Cortex of kidney (tissue), 1 donor: ENCODE measurements at places on chromosomes 11 and 22.

DNA sequence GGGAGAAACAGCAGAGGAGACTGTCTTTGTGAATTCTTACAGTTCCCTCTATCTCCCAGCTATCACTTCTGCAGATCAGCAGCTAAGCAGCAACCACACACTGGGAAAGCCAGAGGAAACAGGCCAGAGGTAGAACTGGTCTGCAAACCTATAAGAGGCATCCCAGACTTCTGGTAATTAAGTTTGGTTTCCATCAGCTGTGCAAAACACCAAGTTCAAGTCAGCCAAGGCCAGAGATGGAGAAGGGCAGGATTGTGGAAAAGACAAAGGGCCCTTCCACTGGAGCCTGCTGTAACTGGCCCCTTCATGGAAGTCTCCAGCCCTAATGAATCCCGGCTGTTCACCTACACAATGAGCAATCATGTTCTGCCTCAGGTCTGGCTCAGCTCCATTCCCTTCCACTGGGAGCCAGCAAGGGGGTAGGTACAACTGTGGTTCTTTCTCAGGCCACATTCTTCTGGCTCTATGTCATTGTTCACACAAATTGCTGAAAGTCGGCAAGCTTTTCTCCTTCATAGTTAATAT, 4.6 kb upstream of the PAMR1 start:
- DNase-seq = no peak

DNA sequence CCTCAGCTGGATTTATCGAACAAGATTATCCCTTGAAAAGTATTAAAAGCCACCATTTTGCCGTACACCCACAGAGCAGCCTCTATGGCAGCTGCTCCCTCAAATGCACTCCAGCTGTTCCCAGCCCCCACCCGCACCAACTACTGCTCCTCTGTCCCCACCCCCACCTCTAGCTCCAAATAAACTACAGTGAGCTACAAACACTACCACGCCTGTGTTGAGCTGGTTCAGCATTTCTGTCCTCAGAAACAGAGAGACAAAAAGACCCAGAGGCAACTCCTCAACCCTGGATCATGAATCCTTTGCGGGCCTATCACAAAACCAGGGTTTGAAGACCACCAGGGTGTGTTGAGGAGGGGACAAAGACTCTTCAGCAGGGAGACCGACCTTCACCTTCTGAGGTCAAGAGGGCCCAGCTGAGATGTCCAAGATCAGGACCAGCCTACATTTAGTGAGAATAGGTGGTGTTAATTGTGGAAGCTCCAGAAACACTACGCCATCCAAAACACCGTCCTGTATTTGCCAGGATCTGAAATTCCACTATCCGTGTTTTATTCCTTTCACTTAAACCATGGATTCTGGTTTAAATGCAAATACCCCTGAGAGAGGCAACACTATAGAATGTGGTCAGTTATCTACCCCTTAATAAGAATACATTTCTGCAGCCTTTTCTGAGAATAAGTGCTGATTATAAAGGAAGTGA, 195.9 kb downstream of the DSCAML1 start:
- DNase-seq = no peak

GRCh38 chr22:46148336-46148735, 2.0 kb upstream of the PPARA start:
- DNase-seq = no peak

DNA sequence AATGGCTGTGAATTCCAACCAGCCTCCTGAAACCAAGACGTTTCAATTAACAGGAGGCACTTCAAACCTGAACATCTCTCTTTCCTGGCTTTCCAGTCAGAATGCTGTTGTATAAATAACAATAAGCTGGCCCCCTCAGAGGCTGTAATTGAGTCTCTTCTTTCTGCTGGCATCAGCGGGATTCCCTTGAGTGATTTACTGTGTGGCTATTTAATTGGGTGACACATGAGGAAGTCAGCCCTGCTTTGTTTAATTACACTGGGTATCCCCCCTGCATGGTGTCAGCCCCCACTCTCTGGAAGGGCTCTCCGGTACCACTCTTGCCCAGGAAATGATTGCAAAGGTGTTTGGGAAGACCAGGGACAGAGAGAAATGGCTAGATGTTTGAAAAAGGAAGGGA, 101.6 kb downstream of the NTM start:
- DNase-seq = no peak

DNA sequence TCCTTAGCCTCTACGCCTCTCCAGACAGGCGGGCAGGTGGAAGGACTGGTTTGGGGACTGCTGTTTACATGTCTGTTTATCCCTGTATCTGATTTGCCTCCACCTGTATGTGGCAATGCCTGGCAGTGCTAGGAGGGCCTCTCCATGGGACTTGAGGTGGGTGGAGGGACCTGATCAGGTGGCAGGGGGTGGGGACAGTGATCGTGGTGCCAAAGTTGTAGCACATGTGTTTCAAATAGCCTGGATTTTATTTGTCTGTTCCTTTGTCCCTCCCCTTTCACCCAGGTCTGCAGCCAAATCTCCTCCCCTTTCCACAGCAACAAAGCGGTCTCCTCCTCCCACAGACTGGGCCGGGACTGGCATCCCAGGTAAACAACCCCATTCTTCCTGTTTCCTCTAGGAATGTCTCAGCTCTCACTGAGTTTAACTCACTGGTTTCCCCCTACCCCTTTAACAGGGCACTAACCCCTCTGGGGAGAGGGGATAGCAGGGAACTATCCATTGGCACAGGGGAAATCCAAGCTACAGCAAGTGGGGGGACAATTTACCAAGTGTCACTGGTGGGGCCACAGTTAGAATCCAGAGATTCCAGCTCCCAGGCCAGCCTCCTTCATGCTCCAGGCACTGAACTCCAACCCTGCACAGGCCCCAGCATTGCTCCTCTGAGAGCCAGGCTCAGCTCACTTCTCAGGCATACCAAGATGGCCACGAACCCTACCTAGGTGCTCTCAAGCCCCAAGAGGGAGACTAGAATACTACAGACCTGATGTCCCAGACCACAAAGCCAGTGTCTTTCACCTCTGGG, 22.9 kb upstream of the TLCD5 start:
- no peak for DNase-seq

DNA sequence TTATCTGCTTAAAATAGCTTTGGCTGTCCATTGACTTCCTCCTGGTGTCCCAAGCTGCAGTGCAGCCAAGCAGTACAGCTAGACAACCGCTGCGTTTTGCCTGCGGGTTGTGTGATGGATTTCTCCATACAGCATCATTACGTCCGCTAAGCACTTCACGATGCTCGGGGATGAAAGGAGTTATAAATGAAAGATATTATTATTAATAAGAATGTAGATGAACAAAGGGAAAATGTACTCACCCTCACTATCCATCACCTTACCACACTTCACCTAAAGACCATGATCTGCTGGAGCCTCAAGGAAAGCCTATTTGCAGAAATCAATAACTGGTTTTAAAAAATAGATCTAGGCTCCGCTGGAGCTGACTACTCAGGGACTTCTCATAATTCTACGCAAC, 509.1 kb downstream of the OPCML start:
- no peak for DNase-seq

DNA sequence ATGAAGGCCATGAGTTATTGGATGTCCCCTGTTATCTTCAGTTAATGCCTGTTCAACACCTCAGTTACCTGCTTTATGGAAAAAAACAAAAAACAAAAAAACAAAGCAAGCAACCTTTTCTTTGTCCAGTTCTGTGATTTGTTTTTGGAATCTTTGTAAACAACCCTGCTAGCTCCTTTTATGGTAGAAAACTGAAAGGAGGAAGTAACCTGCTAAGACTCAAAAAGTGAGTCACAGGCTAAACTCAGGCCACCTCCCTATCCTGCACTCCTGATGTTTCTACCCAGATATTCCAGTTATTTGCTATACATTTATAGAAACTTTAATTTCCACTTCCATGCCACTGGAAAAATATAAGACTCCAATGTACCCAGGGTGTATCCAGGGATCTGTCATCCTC, 20.6 kb upstream of the TLCD5 start:
- no peak for DNase-seq

DNA sequence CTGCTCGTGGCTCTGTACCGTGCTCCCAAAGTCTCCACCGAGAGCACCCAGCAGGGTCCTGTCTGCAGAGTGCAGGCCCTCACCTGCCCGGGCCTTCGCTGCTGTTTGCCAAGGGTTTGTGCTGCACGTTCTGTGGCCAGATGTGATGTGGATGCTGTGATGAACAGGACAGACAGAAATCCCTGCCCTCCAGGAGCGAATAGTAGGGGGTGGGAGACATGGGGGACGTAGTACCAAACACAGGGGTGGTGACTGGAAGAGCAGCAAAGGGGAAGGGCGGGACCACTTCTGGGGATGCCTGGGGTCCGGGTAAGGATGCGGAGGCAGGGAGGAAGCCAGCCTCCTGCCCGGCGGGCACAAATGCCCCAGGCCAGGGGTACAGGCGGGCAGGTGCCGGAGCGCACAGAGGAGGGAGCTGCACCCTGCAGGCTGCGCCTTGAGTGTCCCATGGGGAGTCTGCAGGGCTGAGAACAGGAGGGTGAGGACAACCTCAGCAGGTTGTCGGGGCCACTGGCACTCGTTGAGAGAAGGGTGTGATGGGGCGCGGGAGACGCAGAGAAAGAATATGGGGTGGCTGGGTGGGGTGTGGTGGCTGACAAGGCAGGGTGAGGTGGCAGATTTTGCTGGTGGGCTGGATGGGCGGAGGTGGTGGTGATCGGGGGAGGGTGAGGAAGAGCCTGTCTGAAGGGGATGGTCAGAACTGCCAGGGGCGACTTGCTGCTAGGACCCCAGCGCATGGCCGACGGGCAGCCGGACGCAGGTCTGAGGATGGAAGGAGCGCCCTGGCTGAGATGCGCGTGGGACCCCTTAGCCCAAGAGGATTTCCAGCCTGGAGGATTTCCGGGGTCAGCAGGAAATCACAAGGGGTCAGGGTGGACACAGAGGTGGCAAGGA, 16.3 kb upstream of the CTSD start:
- no peak for DNase-seq

DNA sequence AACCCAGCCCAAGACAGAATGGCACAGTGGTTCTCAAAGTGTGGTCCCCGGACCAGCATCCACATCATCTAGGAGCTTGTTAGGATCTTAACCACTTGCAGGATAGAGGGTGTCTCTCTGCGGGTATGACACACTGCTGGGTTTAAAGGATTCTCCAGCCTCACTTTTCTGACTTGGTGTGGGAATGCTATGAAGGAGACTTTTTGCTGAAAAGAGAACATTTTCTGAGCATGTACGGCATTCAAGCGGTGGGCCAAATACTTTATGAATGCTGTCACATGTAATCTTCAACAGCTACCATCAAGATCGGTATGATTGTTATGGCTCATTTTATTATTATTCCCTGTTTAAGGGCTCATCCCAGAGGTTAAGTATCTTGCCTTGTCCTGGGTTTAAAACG, 1.8 kb upstream of the CD82 start:
- DNase-seq = no peak

GRCh38 chr22:49935561-49935960, 17.1 kb downstream of the CRELD2 start:
- DNase-seq = no peak

DNA sequence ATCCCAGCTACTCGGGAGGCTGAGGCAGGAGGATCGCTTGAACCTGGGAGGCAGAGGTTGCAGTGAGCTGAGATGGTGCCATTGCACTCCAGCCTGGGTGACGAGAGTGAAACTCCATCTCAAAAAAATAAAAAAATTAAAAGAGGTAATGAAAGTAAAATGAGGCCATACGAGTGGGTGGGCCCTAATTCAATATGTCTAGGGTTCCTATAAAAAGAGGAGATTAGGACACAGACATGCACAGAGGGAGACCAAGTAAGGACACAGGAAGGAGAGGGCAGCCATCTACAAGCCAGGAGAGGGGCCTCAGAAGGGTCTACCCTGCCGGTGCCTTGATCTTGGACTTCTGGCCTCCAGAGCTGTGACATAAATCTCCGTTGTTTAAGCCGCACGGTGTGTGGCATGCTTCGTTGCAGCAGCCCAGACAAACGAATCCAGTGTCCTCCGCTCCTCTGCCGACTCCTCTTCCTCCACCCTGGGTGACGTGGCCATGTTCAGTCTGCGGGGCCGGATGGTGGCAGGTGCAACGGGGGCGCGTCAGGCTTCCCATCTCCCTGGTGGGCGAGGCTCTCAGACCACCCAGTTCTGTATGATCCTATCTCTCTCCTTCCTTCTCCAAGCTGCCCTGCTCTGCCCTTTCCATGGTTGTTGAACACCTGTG, 51.6 kb upstream of the PARVG start:
- no peak for DNase-seq

- no peak for DNase-seq
These were observed 13.1 kb upstream of the MMP1 start for GRCh38 chr11:102810950-102811660.

GRCh38 chr11:20364341-20364792, 853 bp downstream of the HTATIP2 start:
- DNase-seq = no peak

- DNase-seq = no peak
These were observed 13.4 kb downstream of the VWCE start for GRCh38 chr11:61281581-61282250.

DNA sequence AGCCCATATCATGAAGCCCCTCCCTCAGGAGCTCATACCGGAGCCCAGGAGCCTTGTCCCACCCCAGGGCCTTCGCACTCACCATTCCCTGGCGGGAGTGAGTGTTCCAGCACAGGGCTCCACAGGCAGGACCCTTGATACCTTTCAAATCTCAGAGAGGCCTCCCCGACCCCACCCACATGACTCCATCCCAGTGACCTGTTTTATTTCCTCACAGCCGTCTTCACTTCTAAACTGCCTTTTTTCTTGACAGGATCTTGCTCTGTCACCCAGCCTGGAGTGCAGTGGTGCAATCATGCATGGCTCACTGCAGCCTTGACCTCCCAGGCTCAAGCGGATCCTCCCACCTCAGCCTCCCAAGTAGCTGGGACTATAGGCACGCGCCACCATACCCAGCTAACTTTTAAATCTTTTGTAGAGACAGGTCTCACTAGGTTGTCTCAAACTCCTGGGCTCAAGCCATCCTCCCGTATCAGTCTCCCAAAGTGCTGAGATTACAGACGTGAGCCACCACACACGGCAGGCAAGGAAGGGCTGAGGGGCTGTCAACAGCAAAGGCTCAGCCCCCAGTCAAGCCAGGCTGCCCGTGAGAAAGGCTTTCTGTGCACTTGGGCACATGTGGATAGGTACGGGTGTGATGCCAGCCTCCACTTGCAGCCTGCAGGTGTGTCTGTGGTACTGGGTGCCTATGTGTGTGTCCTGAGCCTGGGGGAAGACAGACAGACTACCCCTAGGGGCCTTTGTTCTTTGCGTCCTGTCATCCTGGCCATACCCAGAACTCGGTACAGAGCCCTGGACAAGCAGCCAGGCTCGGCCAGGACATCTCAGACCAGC, 9.3 kb downstream of the RPL3 start:
- DNase-seq = no peak

GRCh38 chr22:43448048-43448447, 36.2 kb downstream of the MPPED1 start:
- no peak for DNase-seq
